ENCODE measurements at places on chromosomes 1 and 21.

GRCh38 chr1:33334081-33334552 is 13.2 kb upstream of the A3GALT2 start:
- no peak for DNase-seq

GRCh38 chr1:151568626-151569088 is 28.5 kb downstream of the TUFT1 start:
- peak; percentile 17 for DNase-seq

- DNase-seq = no peak
Measured at GRCh38 chr21:36889401-36889800, 77.1 kb downstream of the HLCS start.

DNA sequence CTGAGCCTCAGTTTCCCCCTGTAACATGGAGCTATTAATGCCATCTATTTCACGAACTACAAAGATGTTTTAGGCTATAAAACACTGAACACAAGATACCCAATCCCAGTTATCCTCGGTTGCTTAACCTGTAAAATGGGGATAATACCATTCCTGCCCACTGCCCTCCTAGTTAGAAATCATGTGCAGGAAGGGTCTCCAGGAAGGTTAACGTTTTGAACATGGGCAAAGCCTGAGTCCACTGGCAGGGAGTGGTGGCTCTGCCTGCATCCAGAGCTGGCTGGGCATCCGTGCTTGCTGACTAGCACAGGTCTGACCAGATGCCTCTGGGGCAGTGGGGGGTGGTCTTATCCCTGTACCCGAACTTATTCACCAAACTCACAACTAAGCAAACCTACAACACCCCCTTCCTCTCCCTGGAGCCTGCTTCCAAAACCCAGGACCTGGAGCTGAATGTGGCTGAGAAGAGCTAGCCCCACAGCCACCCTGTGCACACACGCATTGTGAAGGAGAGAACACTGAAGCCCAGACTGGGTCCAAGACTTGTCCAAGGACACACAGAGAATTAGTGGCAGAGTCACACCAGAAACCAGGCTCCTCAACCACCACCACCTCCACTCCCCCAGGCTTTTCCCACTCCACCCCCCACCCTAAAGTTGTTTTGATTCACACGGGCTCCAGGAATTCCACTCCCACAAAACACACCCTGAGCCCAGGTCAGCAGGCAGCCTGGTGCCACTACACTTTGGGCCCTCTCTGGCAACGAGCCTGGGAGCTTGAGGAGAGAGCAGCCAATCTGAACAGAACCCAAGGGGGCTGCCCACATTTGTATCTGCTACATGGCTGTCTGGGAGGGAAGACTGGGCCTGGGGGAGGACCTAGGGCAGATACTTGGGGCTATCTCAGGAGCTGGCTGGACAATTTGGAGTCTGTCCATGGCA is 1.6 kb downstream of the E2F2 start:
- no peak for DNase-seq

- DNase-seq = no peak
Measured at GRCh38 chr1:226370144-226370923, 37.6 kb downstream of the PARP1 start.
